ENCODE measurements at places on chromosomes 7 and 10.

- DNase-seq, result no peak
Measured at GRCh38 chr10:103752680-103753248, 102.6 kb downstream of the SH3PXD2A start.

DNA sequence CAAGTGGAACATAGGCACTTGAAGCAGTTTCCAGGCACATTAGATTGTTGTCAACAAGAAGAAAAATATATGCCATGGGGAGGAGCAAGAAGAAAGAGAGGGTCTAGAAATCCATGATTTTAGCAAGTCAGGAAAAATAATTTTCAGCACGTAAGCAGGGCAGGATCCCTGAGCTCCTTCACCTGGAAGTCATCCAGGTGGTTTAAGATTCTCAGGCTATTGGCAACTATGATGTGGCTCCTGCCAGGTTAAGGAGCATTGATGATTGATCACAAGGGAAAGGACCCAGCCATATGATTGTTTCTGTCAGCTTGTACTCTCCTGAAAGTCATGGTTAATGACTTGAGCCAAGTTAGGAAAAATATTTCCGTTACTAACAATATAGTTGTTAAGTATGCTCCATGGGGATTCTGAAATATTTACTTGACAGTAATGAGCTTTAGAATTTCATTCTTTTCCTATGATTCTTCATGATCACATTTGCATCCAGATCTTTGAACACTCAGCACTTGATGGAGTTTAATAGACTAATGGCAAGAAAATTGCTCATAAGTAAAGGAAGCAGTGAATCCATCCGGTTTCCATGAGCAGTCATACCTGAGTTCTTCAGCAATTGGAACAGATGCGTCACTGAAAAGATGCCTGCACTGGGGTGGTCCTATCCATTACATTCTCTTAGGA, 209.1 kb downstream of the BICC1 start:
- no peak for DNase-seq

- DNase-seq, result no peak
Measured at GRCh38 chr7:23895666-23896096, 185.7 kb downstream of the STK31 start.

GRCh38 chr7:24880886-24881285, 99.1 kb downstream of the OSBPL3 start:
- DNase-seq, result no peak

GRCh38 chr10:124756156-124756903, 12.2 kb upstream of the FAM53B start:
- DNase-seq, result no peak

GRCh38 chr7:154353355-154353767, 301.2 kb downstream of the DPP6 start:
- no peak for DNase-seq

GRCh38 chr7:128056901-128057300, 25.7 kb upstream of the LRRC4 start:
- DNase-seq, result no peak

- no peak for DNase-seq
Measured at GRCh38 chr7:157621131-157621681, 284.4 kb downstream of the DNAJB6 start.

DNA sequence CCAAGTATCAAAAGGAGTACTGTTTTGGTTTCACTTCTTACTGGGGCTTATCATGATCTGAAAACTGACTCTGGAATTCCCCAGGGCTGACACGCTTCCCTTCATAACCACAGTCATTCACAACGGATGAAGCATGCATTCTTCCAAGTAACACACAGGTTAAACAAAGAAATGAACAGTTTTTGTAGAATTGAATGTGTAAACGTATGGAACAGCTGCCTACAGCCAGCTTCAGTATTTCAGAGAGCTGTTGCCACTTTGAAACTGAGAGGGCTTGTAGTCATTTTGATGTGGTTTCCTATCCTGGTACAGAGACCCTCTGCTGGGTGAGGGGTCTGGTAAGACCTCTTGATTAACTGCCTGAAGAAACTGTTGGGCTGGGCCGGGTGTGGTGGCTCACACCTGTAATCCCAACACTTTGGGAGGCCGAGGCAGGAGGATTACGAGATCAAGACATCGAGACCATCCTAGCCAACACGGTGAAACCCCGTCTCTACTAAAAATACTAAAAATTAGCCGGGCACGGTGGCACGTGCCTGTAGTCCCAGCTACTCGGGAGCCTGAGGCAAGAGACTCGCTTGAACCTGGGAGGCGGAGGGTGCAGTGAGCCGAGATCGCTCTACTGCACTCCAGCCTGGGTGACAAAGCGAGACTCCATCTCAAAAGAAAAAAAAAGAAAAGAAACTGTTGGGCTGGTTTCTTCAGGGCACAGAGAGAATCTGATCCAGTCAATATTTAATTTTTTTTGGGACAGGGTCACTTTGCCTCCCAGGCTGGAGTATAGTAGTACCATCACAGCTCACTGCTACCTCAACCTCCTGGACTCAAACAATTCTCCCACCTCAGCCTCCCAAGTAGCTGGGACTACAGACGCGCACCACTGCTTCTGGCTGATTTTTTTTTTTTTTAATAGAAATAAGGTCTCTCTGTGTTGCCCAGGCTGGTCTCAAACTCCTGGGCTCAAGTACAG, 4.7 kb downstream of the NFE2L3 start:
- DNase-seq, result peak; percentile 96

- no peak for DNase-seq
Measured at GRCh38 chr7:50305583-50306493, 1.3 kb downstream of the IKZF1 start.

DNA sequence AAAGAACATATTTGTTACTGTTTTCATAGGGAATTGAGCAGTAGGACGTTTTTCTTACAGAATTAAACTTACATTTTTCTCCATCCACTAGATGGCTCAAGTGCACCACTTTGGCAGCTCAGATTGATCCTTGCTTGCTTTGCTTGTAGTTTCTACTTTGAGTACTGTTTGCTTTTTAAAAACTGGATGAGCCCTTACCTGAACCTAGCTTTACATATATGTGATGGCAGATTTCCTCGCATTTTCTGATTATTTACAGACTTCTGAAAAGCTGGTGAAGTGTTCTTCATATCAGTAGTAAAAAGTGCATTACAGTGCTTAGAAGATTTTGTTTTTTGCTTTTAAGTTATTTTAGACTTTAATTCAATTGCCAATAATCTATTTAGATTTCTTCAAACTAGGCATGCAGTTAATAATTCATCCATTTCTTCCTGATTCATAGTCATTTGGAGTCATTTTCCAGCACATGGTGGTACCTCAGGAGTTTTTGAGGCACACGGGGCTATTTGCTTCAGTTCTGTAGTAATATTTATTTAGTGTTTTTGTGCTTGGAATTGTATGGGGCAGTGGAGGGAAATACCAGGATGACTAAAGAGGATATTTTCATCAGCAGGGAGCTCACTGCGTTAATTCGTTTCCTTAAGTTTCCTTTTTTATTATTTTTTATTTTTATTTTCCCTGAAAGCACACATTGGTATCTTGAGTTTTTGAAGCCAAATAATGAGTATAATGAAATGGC, 57.3 kb downstream of the MAPK8 start:
- peak; percentile 87 for DNase-seq

- no peak for DNase-seq
Measured at GRCh38 chr7:151249732-151250072, 1.2 kb upstream of the SMARCD3 start.

DNA sequence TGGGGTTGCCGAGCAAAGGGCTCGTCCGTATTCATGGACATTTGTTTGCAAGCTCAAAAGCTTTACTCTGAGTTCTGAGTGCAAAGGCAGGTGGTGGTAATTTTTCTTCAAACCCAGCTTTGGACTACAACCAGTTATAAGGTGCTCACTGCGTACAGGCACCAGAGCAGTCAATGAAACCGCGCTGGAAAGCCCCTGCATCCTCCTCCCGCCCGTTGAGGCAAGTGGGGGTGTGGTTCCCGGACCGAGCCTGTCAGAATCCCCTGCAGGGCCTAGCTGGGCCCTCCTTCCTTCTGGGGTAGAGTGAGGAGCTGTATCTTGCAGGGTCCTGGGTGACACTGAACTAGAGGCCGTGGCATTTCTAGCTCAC, 22.3 kb downstream of the AMZ1 start:
- no peak for DNase-seq

DNA sequence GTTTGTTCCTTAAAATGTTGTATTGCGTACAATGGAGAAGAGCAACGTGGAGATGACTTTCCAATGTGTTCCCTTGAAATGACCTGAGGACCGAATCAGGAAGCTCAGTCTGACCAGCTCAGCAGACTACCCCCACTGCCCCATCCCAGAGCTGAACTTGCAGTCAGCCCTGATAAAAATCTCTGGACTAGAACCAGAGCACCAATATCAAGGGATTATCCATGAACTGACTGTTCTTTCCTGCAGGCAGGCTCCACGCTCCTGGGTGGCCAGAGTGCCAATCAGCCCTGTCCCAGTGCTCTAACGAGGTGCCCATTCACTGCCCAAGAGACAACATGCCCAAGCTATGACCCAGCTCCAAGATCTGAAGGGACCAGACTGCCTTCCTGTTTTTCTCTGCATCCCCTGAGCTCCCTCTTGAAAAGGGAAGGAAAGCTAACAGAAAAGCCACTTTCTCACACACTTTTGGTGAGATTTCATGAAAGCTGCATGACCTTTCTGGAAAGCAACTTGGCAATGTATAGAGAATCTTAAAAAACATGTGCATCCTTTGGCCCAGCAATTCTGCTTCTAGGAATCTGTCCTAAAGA, 130.2 kb downstream of the KCNMA1 start:
- DNase-seq, result peak; percentile 57

DNA sequence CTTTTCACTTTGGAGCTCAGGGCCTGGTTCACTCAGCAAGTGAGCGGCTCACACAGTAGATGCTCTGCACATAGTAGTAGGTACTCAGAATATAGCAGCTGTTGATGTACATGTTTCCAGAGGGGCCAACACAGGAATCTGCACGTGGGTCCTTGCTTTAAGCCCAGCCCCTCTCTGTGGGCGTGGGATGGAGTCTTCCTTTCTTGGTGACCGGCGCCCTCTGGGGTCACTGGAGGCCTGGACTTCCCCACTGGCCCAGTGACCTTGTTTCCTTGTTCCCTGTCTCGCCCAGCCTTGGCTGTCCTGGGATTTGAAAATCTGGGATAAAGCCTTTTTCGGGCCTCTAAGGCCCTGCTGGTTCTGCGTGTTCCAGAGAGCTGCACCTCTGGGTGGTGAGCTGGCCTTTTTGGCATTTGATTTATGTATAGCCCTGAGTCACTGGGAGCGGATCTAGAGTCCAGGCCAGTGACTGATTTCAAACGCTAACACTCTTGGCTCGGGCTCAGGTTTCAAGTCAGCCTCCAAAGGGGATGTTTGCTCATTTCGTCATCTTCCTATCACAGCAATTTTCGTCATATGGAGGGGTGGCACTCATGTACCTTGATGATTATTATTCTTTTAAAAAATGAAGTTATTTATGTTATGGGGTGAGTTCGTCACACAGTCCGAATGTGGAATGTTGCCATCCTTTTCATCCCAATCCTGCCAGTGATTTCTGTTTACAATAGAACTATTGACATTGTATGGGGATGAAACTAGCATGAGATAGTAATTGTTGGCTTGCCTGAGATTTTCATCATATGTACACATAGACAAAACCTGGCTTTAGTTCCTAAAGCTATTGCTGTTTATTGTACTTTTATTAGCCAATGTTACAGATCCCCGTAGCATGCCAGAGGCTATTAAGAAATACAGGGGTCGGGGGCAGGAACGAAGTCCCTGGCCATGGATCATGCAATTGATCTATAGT, 65.5 kb downstream of the CUX1 start:
- peak; percentile 99 for DNase-seq

GRCh38 chr10:121099592-121099991, 248.4 kb downstream of the WDR11 start:
- no peak for DNase-seq

- no peak for DNase-seq
Measured at GRCh38 chr10:91897421-91897820, 11.9 kb downstream of the FGFBP3 start.

- DNase-seq, result no peak
Measured at GRCh38 chr7:20238754-20239324, 21.7 kb upstream of the MACC1 start.

GRCh38 chr7:91463330-91463729, 199.1 kb downstream of the FZD1 start:
- no peak for DNase-seq

GRCh38 chr10:51035344-51035743, 38.9 kb upstream of the PRKG1 start:
- DNase-seq, result no peak

- peak; percentile 4 for DNase-seq
Measured at GRCh38 chr7:57216340-57216739, 84.1 kb upstream of the ZNF479 start.

GRCh38 chr10:99303899-99304861, 25.0 kb upstream of the CNNM1 start:
- DNase-seq, result no peak

- DNase-seq, result no peak
Measured at GRCh38 chr10:102704915-102705314, 9.3 kb downstream of the ARL3 start.

- no peak for DNase-seq
Measured at GRCh38 chr10:5576154-5576748, 51.5 kb downstream of the CALML3 start.

- no peak for DNase-seq
Measured at GRCh38 chr7:106069471-106070200, 42.5 kb downstream of the SYPL1 start.

GRCh38 chr7:157687158-157687557, 350.4 kb downstream of the DNAJB6 start:
- DNase-seq, result no peak

DNA sequence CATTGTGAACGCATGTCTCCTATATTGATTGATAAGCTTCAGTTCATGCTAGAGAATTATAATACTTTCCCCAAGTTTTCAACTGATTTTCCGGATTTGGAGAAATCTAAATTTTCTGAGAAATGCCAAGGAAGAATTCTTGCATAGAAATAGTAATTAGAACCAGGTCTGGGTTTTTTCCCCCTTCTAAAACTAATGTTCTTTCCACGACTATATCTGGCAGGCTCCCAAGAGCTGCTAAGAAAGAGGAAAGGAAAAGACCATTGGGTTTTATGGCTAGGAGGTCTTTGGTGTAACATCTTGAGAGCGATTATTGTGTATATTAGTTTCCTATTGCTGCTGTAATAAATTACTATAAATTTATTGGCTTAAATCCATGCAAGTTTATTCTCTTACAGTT, 71.8 kb upstream of the CACNB2 start:
- no peak for DNase-seq

GRCh38 chr7:51121931-51122425, 194.6 kb downstream of the COBL start:
- peak; percentile 74 for DNase-seq

DNA sequence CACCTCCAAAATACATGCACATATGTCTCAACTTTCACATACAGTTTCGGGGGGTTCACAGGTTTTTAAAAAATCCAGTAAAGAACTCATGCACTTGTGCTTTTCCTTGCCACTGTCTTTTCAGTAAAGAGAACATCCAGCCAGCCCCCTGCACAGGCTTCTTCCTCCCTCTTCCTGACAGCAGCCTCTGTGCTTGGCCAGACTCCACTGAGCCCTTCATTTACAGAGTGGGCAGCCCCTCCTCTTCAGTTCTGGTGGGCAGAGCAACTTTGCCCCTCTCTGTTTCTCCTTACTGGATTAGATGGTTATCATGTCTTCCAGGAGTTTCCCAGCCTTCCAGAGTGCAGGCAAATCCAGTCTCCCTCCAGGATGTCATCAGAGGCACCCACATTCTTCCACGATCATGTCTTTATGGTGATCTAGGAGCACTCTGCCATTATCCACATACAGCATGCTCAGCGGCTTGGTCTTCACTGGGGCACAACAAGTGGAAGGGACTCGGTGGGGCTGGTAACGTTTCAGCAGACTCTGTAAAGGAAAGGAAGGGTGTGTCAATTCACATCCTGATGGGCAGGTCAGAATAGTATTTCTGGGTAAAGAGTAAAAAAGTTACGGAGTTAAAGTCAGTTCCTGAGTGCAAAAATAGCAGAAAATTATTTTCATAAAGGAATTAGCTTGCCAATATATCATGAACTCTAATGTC, 8.8 kb downstream of the NODAL start:
- peak; percentile 19 for DNase-seq
